ENCODE measurements at places on chromosomes 2 and 18.

DNA sequence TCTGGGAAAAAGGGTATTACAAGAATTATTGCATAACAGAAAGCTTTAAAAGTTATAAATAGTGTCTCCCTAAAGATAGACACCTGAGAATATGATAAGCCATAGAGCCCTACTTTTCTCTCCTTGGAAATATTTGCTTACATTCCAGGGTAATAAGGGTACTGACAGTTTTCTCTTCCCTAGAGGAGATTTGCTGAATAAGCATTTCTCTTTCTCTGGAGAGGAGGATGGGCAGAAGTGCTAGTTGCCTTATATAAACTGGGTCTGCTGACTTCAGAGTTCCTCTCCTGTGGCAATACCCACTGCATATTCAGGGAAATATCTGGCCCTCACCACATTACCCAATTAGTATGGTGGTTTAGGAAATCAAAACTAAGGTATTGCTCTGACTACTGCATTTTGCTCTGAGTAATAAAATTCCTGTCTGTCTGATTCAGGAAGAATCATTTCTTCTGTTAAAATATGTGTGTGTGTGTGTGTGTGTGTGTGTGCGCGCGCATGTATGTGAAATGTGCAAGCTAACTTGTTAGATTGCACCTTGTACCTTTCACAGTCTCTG is 1391.3 kb downstream of the DSC3 start:
- H3K4me1 ChIP-seq: no peaks in the 10 kb centered on the region
- H3K27me3 ChIP-seq: no peaks in the 10 kb centered on the region
- no peak for DNase-seq
- no peak overlapping the region for H3K27ac ChIP-seq
- H3K36me3 ChIP-seq: no peaks in the 10 kb centered on the region
- H3K4me3 ChIP-seq: no peak overlapping the region

GRCh38 chr2:20185176-20186022 is 39.5 kb downstream of the SDC1 start:
- H3K36me3 ChIP-seq: no peaks in the 10 kb centered on the region
- H3K27me3 ChIP-seq: peaks cover 10% of the 10 kb centered on the region
- no peak for DNase-seq
- no peak overlapping the region for H3K27ac ChIP-seq

- H3K4me3 ChIP-seq: no peak overlapping the region
- H3K27ac ChIP-seq: no peak overlapping the region
- H3K36me3 ChIP-seq: peaks cover 3% of the 10 kb centered on the region
- no peak for DNase-seq
- peaks cover 3% of the 10 kb centered on the region for H3K27me3 ChIP-seq
Observed at GRCh38 chr2:11056614-11057013, 98.7 kb upstream of the SLC66A3 start.

DNA sequence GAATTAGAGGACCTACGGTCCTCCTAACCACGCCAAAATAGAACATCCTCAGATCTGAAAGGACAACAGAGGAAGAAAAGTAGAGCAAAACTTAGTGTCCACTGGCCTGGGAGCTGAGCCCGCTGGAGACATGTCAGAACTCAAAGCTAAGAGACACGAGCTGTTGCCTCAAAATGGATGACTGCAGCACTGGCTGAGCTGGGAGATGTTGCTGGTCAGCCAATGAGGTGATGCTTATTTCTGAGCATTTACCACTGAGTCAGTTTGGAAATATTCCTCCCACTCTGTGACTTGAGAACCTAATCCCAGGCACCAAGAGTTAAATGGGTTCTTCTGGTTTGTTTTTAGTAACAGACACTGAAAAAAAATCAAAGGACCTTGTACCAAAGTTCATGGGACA is 32.6 kb downstream of the FBXO15 start:
- H3K36me3 ChIP-seq: no peaks in the 10 kb centered on the region
- no peak for DNase-seq
- no peak overlapping the region for H3K27ac ChIP-seq
- no peaks in the 10 kb centered on the region for H3K4me1 ChIP-seq

DNA sequence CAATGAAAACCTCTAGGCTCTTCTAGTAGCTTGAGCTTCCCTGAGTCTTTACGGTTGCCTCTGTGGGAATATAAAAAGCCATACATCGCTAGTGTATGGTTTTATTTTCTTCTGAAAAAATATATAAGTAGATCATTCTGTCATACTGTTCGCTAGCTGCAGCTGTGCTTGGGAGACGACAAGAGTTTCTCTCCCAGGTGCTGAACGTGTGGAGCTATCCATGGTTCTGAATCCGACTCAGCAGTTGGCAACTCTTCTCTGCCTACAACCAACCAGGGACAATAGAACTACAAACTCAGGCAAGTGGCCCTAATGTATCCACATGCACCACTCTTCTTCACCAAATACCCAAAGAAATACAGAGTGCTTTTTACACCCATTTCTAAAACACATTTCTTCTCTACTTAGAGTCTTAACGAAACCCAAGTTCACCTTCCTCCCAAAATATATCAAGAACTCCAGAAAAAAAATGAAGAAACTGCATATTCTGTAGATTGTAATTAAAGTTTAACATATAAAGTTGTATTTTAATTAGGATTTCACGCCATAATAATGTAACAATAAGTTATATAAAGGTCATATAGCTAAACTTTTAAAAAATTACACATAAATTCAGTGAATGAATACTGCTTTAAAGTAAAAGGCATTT is 2.2 kb upstream of the KCNH7 start:
- H3K27me3 ChIP-seq: peaks cover 1% of the 10 kb centered on the region
- peaks cover 16% of the 10 kb centered on the region for H3K4me1 ChIP-seq
- peak; percentile 85 for DNase-seq

DNA sequence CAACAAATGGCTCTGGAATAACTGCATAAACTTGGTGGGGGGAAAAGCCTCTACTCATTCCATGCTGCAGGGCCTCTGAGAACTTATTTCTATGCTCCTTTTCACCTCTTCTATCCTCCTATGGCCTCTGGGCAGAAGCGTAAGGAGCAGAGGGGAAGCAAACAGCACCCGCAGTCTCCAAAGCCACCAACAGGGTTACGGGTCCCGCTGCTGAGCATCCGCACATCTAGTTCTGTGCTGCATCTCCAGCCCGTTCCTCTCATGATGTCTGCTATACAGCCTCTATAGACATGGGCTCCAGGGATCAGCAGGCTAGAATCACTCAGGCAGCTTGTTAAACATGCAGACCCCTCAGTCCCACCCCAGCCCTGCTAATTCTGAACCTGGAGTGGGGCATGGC is 25.9 kb downstream of the PSTPIP2 start:
- DNase-seq: no peak
- peaks cover 8% of the 10 kb centered on the region for H3K4me1 ChIP-seq
- H3K4me3 ChIP-seq: no peak overlapping the region
- no peak overlapping the region for H3K27ac ChIP-seq
- H3K27me3 ChIP-seq: peaks cover 1% of the 10 kb centered on the region
- H3K36me3 ChIP-seq: no peaks in the 10 kb centered on the region

GRCh38 chr2:219078126-219078525 is 17.4 kb upstream of the IHH start:
- peaks cover 2% of the 10 kb centered on the region for H3K27me3 ChIP-seq
- H3K27ac ChIP-seq: no peak overlapping the region
- no peak for DNase-seq
- no peak overlapping the region for H3K4me3 ChIP-seq

Measured in endothelial cell (in vitro differentiated cells).